ENCODE measurements at places on chromosomes 7 and 10.

DNA sequence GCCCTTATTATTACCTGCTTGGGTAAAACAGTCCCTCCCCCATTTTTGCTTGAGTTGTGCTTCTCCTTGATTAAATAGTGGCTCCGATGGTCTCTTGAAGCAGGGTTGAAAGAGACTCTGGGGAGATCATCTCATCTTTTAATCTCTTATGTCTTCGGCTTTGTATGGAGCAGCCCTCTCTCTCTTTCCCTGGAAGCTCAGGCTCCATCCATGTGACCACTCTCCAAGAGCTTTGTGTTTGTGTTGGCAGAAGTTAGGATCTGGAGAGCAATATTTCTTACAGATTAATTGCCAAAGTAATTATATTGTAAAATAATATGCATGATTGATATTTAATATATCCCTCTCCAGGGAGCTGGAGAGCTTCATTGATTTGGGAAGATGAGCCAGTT, 76.9 kb downstream of the LRRC4 start:
- DNase-seq, result no peak

DNA sequence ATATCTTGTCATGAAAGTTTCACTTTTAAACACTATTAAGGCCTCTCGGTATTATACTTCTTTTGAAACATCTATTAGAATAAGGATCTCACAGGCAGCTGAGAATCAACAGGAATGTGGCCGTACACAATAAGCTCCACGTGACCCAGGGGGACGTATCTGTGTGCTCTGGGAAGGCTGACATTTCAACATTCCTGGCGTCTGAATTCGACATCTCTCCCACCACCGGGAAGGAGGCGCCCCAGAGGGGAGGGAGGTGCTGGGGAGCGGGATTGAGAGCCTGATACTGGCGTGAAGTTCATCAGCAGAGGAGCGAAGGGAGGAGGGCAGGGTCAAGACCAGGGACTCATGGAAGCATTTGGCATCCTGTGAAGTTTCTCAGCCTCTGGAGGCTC, 401.3 kb downstream of the DNAJB6 start:
- DNase-seq, result no peak

DNA sequence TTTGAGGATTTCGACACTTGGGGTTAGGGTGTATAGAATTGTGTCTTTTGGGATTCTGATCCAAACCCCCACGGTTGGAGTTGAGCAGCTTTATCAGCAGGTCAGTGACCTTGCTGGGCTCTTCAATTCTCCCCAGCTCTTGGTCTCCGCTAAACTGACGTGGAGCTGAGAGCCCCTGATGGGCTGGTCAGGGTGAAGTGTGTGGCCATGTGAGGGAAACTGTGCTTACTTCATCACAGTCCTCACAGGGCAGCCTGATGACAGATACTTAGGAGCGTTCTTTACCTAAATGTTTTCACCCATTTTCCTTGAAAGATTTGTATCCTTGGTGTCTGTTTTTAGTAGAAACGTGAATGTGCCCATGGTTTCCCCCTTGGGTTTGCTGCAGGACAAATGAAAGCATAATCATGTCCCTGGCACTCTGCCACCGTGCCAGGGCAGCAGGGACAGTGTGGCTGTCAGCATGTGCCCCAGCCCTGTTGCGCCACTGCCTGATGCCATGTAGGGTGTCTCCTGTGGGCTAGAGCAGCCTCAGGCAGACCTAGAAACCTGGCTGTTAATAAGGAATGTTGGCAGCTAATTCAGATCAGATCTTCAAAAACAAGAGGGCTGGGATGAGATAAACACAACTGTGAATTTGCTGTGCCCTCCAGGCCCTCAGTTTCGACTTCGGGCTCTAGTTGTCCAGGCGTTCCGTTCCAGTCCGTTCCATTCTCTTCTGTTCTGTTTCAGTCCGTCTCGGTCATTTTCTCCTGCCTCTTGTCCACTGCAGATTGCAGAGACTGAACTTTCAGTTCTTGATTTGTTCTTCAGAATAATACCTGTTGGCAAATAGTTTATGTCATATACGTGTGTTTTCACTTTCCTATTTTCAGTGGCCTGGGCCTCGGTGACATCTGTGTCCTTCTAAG, 96.8 kb downstream of the TRRAP start:
- DNase-seq, result no peak

- DNase-seq, result no peak
Measured at GRCh38 chr10:34768972-34769330, 46.1 kb downstream of the PARD3 start.

DNA sequence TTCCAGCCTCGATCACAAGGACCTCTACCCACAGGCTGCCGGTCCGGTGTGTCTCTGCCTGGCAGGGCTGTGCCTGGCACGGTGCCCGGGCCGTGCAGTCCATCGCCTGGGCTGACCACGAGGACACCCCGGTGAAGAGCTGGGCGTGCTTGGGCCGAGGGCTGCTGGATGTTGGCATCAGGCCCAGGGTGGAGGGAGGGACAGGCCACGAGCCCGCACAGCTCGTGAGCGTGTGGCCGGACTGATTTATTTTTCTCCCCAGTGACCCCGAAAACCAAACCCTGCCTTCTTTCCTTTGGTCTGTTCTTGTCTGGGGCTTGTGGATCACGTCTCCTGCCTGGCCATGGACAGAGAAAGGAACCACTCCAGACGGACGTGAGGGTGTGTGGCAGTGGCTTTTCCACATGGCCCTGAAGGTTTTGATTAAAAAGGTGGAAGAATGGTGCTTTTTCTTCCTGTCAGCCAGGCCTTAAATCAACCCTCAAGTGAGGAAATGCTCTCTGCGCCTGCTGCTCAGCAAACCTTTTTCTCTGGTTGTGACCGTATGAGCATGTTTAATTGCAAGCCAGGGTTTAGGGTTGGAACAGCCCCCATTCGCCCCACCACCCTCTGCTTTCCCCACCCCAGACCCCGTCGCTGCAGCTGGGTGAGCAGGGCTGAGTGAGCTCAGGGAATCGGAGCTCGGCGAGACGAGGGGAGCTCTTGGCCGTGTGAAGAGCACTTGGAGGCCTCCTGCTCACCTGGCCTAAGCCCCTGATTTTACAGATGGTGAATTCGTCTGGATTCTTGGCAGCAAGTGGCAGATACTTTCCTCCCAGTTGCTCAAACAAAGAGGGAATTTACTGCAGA, 130.1 kb downstream of the RGS10 start:
- no peak for DNase-seq

GRCh38 chr7:33868166-33868565, 37.2 kb upstream of the BMPER start:
- DNase-seq, result no peak

DNA sequence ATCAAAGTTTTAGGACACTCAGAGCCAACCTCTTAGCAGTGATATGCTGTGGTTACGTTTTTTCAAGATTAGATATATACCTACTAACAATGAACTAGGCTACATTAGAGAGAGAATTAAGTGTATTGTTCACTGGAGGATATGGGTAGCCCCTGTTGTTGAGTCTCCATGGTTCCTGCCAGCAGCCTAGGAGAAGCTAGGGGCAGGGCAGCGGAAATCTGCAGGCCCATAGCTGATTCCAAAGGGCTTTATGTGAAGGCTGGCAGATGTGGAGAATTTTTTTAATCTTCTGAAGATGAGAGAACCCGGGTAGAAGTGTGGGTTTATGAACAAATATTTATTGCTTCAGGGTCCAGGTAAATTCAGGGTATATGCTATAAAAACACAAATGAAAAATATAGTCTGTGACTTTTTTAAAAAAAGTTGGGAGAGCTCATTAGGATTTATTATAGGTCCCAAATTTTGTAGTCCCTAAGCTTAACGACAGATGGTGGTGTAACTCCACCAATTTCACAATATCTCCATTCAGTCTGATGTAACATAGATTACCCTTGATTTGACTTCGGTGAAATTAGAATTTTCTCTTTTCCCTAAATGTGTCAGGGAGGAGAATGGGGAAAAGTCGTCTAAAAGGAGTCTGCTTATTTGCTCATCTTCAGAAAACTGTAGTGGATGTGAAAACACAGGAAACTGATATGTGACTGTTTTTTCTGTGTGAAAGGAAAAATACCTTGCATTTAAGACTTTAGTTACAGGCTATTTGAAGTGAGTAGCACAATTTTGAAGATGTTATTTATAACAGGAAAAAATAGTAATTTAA, 163.0 kb upstream of the PPP1R3A start:
- no peak for DNase-seq

DNA sequence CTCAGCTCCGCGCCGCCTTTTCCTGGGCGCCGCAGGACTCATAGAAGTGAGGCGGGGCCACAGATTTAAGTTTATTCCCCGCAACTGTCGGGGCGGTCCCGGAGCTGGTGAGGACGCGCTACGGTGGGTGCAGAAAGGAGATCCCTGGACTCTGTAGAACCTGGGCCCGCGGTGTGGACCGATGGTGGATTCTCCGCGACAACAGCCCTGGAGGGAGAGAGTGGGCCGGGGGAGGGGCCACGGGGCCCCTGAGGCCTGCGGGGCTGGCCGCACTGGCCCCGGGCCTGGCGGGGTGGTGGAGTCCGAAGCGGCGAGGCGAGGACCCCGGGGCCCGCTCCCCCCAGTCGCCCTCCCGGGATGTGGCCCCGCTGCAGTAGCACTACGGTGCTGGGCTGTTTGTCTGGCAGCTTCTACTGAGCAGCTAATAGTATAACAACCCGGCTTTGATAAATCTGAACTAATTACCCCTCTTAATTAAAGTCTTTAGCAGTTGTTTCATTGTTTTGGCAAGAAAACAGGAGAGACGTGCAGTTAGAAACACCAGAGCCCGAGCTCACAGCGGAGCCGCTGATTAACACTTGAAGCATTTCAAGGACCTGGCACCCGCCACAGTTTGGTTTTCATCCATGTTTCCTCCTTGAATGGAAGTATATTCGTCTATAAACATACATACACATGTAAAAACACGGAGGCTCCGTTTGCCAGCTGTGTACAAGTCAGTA, 4.2 kb downstream of the FEZF1 start:
- DNase-seq, result no peak

GRCh38 chr10:86178401-86179152, 188.0 kb downstream of the GRID1 start:
- DNase-seq, result no peak

Measured in CD4-positive, alpha-beta T cell treated with Interleukin-6 for 4 hours (primary cell).